ENCODE measurements at places on chromosomes 5 and 9.

DNA sequence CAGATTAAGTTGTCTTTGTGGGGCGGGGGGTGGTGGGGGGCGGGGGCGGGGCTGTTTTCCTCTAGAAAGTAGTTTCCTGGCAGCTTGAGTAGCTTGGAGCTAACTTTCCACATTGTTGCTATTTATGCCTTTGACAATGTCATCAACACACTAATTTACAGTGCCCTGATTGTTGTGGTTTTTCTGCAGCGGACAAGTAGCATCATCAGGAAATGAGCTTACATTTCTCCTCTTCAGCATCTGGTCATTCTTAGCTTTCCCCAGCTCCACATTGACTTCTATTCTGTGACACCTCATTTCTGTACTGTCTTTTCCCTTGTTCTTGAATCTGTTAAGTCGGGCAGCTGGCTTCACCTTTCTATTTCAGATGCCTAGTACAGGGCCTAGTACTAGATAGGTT is 112.3 kb upstream of the RAD23B start:
- DNase-seq, result no peak

- DNase-seq, result no peak
Measured at GRCh38 chr5:168614661-168615060, 35.5 kb upstream of the PANK3 start.

DNA sequence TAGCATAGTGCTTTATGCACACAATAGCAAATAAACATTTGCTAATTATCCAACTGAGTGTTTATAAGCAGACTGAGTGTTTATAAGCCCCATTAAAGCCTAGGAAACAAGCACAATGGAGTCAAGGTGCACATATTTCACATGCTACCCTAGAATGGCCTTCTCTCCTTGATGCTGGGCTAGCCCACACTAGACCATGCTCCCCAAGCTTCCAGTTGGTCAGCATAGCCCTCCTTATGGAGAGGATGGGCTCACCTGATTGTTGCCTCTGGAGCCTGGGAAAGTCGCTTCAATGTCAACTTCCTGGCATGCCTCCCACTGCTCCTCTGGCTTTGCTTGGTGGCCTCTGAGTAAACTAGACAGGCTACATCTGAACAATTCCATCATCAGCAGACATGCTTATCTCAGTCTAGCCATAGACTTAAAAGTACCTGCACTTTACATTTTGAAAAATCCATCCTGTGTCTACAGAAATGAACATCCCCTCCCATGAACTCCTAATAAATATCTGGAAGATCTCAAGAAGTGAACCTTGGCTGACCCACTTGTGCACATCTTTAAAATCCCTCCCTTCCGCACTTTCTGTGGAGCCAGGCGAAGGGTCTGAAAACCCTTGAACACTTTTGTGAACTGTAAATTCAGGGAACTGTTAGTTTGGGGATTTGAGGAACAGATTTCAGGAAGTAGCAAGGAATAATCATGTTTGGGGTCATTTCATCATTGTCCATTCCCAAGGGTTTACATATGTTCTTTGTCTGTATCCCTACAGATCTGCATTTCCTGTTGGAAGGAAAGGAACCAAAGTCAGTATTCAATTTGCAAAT is 486.6 kb downstream of the ARHGEF28 start:
- DNase-seq, result no peak

GRCh38 chr9:82923092-82923911 is 139.6 kb downstream of the RASEF start:
- no peak for DNase-seq

GRCh38 chr9:83061990-83062650 is 822 bp downstream of the RASEF start:
- DNase-seq, result no peak
